Pulmonary artery endothelial cell (primary cell): ENCODE measurements at places on chromosomes 7 and 10. TPM values are rescaled to one million over a fixed set of nuclear protein-coding genes. Genes with fewer than 3 reads are reported as not detected.

The SKAP2 gene
- 6.7 and 15.1 TPM in 2 replicates for total RNA-seq

The ARHGEF35 gene
- total RNA-seq: 0.40 and 0.88 TPM in 2 replicates

The C10orf105 gene
- total RNA-seq: not detected in 2 replicates

The HGF gene
- 3.3 and 5.1 TPM in 2 replicates for total RNA-seq

The SEC23IP gene
- total RNA-seq: 21.0 and 27.3 TPM in 2 replicates

DNA sequence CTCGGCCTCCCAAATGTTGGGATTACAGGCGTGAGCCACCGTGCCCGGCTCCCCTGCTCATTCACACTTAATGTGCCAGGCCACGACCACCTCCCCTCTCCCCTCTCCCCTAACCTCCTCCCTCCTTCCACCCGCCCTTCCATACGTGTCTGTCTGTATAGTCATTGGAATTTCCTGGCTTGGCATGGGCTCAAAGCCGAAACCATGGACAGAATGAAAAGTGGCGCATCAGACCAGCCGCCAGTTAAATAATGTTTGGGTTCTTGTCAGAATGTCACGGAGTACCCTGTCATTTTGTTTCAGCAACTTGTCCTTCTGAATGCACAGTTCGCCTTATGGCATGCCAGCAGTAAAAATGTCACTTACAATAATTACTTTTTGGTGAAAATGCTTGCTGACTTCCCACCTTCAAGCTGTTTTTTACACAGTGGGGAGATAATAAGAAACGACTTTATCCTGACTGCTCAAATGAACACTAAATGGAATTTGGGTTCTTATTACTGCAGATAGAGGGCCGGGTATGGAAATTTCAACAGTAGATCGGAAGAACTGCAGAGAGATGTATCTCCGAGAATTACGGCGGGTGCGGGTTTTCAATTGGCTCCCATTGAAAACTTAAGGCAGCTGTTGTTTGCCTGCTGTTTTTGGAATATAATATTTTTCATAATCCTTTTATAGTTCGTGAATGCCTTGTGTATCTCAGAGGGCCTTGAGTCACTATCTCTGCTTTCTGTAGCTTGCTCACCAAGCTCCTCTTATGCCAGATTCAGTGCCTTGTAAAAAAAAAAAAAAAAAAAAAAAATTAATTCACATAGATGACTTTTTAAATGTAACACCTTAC, 65.5 kb upstream of the SH2B2 start:
- peak; percentile 15 for DNase-seq

DNA sequence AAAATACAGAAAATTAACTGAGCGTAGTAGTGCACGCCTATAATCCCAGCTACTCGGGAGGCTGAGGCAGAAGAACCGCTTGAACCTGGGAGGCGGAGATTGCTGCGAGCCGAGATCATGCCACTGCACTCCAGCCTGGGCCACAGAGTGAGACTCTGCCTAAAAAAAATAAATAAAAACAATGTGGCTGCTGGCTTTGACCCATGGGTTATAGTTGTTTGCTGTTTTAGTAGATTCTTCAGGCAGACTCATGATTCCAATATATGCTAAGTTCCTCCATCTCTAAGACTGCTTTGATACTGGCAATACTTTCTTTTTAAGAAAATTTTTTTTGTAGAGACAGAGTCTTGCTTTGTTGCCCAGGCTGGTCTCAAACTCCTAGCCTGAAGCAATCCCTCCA, 8.4 kb downstream of the OLAH start:
- DNase-seq: no peak

- DNase-seq: no peak
Observed at GRCh38 chr10:72039377-72039776, 49.0 kb downstream of the SPOCK2 start.

- DNase-seq: no peak
Observed at GRCh38 chr10:28674782-28675181, 2.5 kb upstream of the BAMBI start.

DNA sequence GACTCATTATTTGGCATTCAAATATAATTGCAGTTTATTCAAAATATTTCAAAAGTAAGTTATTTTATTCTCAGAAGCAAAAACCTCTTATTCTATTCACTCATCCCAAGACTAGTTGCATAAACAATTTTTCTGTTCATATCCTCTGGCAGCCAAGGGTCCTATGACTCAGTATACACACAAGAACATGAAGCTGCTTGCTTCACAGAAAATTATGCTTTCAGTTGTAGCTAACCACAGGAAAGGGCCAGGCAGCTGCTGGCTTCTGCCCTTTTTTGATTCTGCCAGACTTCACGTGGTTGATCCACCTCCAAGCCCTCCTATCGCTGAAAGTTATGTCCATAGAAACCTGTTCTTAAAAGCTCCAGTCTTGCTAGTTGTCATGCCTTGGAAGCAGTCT, 108.8 kb downstream of the ABCA13 start:
- no peak for DNase-seq
